Hypothalamus (tissue), 51 donors: ENCODE measurements at places on chromosomes 5 and 9.

DNA sequence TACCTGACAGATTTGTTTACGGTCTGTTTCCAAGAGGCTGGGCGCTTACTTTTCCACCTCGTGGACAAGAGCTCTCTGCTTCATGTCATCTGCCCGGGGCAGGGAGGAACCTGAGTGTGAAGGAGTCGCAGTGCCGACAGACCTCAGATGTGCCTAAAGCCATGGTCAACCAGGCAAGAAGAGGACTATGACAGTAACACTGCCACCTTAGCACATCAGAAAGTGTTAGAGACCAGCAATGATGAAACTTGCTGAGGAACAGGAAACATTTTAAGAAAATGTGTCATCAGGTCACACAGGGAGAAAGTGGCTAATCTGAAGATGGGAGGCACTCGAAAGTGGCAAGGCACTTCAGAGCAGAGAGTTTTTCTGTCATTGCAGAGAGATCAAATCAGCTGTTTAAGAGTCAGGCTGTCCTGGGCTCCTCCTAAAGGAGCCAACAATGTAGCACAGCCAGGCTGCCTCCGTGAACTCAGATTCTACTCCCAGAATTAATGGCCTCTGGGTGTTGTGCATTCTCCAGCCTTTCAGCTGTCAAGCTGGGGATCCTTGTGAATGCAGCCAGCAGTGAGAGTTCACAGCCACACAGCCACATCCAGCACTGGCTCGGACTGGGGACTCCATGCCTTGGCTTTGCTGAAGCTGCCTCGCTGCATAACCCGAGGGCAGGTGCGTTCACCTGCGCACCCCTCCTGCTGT lies 94.6 kb downstream of the RAPGEF1 start:
- no peak for DNase-seq

DNA sequence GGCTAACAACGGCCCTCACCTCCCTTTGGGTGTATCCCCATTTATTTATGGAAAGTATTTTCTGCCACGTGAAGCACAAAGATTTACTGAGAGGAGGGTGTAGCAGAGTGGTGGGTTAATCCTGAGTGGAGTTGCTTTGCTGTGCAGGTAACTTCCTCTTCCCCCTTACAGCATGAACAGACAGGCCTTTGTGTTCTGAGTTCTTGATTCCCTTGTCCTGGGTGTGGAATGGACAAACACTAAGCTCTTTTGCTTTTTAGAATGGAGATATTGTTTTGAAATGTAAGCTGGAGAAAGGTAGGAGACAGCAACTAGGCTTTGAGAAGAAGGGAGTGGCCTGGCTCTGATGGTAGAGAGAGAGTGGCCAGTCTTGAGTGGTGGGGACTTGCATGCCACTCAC lies 17.1 kb upstream of the GLRX start:
- DNase-seq = no peak

DNA sequence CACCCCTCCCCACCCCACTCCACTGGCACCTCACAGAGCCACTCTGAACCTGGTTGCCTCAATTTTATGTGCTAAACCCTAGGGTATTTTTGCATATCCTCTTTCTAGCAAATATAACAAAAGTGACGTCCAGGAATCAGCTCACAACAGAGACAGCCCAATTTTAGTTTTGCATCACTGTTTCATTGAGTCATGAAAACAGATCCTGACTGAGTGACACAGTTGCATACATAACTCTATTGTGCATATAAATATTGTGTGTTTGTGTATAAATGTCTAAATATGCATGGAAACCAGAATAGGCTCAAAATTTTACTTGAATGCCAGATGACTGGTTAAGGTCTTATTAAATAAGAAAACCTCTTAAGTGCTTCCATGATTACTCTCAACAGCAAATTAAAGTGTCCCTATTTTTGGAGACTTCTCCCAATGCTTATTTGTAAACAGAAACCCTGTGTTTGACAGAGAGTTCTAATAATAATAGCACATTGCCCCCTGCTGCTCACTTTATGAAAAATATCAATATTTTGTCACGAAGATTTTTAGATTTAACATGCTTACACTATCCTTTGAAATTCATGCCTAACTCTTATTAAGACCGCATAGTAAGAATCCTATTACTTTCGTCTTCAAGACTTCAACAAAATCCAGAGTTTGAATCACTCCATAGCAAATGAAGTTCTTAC lies 75.5 kb upstream of the PRRC1 start:
- DNase-seq = no peak

- DNase-seq = no peak
Observed at GRCh38 chr5:69268899-69269298, 34.2 kb downstream of the CDK7 start.

DNA sequence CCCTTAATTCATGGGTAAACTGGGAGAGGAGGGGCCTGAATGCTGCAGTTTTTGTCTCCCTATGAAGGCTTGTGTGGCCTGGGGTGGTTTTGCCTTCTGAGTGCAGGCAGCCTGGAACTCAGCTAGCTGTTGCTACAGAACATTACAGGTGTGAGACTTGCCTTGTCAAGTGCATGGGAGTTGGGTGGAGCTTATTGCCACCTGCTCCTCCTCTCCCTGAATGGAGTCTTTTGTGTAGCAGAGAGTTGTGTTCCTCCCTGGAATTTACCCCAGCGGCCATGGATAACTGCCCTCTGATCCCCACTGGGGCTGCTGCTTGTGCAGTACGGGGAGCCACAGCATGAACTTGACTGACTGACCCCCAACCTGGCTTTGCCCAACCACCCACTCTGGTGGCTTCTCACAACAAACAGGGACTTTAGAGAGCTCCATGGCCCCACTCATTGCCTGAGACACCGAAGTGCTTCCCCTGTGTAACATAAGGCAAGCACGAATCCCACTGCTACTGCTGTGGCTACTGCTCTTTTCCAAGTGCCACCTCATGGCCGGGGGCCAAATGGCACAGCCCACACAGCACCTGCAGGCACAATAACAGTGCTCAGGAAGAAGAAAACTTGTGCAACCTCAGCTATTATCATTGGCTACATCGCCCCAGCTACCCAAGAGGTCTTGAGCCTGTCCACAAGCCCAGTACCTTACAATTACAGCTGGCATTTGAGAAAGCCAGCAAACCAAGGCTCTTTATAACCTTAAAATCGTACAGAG lies 942.9 kb downstream of the CDH18 start:
- DNase-seq = no peak

- DNase-seq = no peak
Observed at GRCh38 chr5:134125039-134126015, 10.8 kb downstream of the TCF7 start.
